Bone marrow (tissue), 2 donors: ENCODE measurements at places on chromosomes 5 and 9.

DNA sequence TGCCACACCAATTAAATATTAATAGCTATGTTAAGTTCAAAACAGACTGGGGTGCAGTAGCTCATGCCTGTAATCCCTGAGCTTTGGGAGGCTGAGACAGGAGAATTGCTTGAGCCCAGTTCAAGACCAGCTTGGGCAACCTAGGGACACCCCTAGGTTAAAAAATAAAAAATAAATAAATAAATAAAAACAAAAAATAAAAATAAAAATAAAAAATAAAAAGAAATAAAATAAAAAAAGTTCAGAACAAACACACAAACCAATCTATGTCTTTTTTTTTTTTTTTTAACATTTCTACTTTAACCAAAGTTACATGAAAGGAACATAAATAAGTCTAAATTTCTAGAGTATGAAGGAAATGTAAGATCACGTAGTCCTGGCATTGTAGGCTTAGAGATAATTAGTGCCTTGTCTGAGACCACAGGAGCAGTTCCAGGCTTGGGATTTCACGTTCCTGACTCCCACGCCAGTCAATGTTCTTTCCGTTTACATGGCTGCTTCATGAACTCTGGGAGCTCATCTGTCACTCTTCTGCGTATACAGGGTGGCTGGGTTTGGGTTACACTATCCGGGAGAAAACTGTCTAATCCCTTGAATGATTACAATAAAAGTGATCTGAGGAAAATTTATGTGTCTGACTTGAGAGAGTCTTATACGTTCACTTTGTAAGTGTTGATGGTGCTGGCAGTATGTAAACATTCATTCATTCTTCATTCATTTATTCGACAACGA is 85.2 kb downstream of the KIAA1958 start:
- DNase-seq = no peak

- DNase-seq = no peak
Measured at GRCh38 chr9:109335929-109336328, 15.1 kb upstream of the EPB41L4B start.

DNA sequence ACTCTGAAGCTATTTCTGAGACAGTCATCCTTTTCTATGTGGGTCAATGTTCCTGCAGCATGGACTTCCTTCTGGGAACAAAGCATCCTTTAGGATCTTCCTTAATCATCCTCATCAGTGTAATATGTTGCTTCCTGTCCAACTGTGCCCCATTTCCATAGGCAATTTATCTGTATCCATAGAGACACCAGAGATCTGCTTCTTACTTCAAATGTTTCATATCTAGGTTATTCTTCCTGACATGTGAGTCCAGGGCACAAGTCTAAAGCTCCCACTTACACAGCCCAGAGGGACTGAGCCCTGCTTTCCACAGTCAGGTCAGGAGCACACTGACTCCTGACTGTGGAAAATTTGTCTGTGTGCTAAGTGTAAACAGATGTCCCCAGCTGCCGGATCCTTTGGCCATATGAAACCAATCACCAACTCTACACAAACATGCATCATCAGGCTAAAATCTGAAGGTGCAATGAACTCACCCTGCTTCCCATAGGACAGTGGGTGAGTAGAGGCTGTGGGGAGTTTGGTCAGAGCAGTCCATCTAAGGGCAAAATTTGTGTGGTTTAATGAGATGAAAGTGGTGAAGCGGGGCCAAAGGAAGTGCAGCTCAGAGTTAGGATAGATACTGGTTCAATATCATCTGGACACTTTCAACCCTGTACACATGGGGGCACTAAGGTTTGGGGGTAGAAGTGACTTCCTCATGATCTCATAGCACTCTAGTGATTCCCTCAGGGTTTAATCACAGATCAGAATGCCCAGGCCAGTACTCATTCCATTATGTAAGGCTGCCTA is 85.2 kb upstream of the TNC start:
- no peak for DNase-seq

- no peak for DNase-seq
Measured at GRCh38 chr9:4066120-4066519, 233.7 kb downstream of the GLIS3 start.

DNA sequence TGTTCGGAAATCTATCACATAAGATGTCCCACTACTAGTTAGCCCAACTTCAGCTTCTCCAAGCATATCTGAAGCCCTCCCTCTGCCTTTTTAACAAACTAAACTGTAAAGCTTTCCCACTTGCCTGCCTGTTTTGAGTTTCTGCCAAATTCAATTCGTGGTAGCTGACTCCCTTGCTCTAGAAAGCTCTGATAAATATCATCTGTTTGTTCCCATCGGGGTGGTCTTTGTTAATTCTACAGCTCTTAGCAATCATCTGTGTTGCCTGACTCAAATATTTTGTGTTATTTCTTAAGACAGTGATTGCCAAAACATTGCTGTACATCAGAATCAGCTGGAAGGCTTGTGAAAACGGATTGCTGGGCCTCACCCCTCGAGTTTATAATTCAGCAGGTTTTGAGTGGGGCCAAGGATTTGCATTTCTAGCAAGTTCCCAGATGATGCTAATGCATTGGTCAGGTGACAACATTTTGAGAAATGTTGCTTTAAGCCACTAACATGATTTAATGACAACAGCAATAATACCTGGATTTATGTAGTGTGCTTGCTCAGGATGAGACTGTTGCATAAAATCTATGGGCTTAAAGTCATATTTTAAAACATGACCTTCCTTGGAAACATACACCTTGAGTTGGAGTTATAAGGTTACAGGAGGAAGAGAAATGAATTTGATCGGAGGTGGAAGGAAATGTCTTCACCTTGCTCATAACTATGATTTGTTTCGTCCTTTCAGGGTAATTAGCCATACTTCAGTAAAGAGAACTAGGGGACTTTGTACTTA is 631.9 kb downstream of the PSAT1 start:
- no peak for DNase-seq

GRCh38 chr5:76870046-76870445 is 20.2 kb downstream of the S100Z start:
- no peak for DNase-seq

DNA sequence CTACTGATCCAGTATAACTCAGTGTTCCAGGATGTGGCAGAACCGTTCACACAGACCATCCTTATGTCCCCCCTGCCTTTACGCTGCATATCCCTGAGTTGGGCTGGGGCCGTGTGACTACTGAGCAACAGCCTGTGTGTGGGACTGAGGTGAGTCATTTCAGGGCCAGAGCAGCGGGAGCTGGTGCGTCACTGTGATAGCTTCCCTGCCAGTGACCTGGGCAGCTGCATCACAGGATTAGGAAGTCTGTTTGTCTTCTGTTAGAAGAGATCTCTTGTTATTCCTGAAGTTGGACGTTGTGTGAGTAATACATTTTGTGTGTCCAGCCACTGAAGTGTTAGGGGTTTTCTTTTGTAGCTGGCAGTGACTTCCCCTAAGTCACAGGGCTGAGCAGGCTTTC is 35.6 kb downstream of the TPPP start:
- no peak for DNase-seq

DNA sequence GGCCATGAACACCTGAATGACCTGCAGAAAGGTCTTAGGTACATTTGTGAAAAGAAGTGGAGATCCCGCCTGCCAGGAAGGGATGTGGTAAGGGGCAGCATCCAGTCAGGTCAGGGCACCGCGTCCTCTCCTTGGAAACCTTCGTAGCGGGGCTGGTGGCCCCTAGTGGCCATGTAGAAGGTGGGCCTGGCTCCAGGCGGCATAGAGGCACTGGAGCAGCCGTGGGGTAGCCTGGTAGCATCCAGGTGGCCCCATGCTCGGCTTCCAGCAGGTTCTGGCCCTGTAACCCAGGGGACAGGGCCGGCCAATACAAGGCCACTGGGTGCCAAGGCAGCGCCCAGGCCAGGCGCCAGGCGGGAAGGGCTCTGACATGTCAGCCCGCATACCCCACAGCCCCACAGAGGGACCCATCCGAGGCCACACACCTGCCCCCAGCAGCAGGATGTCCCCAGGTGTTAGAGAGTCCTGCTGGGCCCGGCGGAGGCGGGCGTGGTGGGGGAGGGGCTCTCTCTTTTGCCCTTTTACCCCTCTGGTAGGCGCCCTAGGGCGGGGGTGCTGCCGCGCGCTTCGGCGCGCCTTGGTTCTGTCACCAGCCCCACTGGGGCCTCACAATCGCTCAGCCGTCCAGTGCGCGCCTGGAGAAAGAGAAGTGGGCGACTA is 58.3 kb upstream of the SPATA31E1 start:
- DNase-seq = no peak

DNA sequence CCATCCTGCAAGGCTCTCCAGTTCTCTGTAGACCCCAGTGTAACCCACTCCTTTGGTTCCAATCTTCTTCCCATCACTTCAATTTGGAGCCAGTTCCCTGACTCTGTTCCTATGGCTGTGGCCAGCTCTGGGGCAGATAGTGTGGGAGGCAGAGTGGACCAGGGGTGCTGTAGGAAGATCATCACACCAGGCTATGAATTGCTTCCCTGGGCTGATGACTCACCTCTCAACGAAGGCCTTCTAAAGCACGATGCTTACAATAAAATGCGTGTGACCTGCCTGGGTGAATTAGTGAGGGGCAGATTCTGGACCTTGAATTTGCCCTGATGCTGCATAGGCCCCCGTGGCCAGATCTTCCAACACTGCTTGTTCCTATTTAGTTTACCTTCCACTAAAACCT is 289.7 kb downstream of the FBXL7 start:
- DNase-seq = no peak

DNA sequence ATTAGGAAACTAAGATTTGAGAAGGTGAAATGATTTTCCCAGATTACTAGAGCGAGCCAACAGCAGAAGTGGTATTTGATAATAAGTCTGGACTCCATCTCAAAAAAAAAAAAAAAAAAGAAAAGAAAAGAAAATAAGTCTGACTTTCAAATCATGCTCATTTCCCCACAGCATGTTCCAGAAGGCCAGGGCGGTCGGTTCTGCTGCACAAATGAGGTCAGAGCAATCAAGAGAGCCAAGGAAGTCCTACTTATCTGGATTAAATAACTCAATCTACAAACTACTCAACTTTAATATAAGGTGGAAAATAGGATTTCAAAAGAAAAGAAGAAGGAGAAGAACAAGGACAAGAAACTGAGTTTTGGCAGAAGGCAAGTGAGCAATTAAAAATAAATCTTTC is 130.4 kb upstream of the RASA1 start:
- no peak for DNase-seq

DNA sequence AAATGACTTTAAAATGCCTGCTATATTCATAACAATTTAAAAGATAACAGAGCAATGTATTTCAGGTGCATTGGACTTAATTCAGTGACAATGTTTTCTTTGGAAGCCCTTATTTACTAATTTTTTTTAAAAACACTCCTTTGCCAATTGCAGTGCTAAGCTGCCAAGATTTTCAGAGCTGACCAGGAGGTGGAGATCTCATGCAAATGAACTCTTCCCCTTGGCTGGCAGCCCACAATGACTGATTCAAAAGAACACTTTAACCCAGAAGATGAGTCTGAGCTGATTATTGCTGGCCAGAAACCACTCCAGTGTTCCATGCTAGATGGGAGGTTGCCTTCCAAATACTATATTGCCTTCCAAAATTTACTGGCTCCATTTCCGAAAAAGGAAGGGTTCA is 128.3 kb upstream of the CCNH start:
- no peak for DNase-seq

DNA sequence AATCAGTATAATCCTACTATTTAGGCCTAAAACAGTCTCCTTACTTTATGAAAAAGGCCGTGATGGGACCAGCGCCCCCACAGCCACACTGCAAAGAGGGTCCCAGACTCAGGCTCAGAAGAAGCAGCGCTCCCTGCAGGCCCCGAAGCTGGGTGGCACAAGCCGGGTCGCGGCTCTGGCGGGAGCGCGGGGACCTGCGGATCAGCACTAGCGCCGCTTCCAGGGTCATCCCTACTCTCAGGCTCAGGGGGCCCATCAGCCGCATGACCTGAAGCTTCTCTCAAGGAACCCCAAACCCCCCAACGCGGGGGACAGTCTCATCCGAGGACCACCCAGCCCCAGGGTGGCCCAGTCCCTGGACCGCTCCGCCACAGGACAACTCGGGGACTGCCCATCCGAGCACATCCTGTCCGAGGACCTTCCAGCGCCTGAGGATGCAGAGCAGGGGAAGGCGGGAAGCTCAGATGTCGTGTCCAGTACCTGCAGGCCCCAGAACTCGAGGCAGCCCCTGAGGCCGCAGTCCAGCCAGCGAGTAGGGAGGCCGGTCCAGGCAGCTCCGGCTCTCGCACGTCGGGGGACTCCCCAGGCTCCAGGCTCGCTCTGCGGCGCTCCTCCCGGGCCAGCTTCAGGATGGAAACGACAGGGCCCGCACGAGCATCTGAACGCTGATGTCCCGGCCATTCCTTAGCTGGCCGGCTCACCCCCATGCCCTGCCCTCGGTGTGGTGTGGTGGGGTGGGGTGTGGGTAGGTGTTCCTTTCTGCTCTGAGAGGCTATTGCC is 32.4 kb upstream of the CDK20 start:
- no peak for DNase-seq

- DNase-seq = no peak
Measured at GRCh38 chr5:76458486-76458830, 55.4 kb downstream of the IQGAP2 start.

GRCh38 chr5:161846746-161847145 is 1.2 kb upstream of the GABRA1 start:
- no peak for DNase-seq

DNA sequence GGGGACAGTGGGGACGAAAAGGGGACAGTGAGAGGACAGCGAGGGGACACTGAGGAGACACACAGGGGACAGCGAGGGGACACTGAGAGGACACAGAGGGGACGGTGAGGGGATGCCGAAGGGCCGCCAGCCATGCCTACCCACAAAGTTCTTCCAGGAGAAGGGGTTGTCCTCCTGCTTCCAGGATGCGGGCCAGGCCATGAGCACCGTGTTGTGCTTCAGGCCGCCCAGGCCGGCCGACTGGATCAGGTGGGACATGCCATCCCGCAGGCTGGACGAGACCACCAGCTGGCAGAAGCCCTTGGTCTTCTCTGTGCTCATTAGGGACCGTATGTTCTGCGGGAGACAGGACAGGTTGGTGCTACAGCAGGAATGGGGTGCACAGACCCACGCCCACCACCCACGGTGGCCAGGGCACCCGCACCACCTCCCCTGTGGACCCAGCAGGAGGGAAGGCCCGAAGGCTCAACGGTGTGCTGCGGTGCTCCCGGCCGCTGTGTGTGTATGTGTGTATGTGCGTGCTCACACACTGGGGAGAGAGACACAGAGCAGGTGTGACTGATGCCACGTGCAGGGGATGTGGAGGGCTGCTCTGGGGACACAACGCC is 46.6 kb downstream of the SLC12A7 start:
- no peak for DNase-seq

DNA sequence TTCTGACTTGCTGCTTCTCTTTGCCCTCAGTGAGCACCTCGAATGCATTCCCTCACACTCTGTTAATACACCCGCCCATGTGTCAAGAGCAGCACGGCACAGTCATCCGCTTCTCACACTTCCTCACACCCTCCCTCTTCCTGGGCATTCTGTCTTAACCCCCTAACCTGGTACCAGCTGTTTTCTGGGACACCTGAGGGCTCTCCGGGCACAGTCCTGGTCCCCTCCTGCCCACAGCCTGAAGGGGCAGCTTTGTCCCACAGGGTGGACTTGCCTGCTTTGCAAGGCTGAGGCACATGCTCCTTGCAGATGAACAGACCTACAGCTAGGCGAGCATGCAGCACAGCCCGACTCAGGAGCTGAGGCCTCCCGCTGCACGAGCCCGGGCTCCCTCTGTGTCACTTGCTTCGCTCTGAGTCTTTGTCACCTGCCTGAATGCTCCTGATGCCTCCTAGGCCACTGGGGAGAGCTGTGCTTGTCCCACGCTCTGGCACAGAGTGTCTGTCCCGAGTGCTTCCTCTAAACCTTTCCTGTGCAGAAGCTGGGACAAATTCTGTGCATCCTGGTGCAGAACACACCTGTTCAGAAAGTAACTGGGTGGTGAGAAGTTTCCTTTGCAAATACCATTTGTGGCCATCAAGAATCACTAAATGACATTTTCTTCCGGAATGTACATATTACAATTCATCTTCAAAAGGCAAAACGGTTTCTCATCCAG is 47.8 kb downstream of the AHRR start:
- no peak for DNase-seq
